Astrocyte (in vitro differentiated cells and primary cell): ENCODE measurements at places on chromosomes 12 and 14.

DNA sequence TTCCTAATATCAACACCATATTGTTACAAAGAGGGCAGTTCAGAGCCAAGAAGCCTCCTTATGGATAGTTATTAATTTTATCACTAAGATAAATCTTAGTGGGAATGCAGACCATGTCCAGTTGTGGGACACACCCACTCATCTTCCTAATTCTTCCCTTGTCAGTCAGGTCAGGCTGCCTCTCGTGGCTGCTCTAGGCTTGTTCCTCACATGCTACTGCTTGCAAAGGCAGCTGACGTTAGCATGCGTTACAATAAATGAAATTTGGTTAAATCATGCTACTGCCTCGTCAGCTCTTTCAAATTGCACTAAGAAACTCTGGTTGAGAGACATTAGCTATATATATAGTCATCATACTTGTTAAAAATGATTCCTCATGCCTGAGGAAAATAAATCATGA, 108.4 kb downstream of the CAND1 start:
- no peaks in the 10 kb centered on the region for H3K4me1 ChIP-seq
- H3K4me3 ChIP-seq: no peak overlapping the region
- no peak overlapping the region for H3K27ac ChIP-seq

GRCh38 chr14:22065347-22065746, 391.7 kb upstream of the OR4E1 start:
- no peaks in the 10 kb centered on the region for H3K36me3 ChIP-seq
- no peak overlapping the region for H3K27ac ChIP-seq
- H3K4me3 ChIP-seq: no peak overlapping the region
- no peak for DNase-seq
- H3K4me1 ChIP-seq: no peaks in the 10 kb centered on the region

DNA sequence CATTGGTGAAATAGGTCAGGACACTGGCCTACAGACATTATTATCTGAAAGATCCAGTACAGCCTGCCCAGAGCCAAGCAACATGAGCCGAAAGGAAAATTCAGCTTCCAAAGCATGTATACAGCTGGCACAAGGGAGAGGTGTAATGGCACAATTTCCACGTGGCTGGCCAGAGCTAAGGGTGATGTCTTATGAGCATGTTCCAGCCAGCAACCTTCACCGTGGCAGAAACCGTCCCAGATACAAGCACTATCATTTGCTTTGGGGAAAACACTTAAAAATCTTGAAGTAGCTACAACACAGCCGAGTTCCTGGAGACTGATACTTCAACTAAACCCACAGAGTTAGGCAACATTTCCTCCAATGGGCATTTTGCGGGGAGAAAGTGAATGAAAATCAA, 44.5 kb downstream of the CORO1C start:
- no peaks in the 10 kb centered on the region for H3K27me3 ChIP-seq
- peaks cover 49% of the 10 kb centered on the region for H3K4me1 ChIP-seq
- H3K4me3 ChIP-seq: no peak overlapping the region
- peak overlapping the region; percentile 8 for H3K27ac ChIP-seq
- no peak for DNase-seq
- peaks cover 8% of the 10 kb centered on the region for H3K36me3 ChIP-seq

DNA sequence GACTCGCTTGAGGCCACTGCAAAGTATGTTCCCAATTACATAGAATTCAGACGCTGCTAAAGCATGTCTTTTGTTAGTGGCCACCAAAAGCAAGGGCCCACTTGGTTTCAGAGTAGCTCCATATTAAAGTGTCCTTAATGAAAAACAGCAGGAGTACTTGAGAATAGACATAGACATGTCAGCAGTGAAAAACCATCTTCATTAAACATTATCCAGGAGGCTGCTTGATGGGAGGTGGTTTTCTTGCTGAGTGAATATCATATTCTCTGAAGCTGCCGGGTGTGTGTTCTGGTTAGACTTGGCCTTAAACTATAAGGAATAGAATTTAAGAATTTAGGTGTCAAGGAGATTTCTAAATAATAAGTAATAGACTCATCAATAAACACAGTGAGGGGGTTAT, 79.5 kb upstream of the CCDC198 start:
- DNase-seq: no peak
- no peaks in the 10 kb centered on the region for H3K4me1 ChIP-seq
- H3K27me3 ChIP-seq: no peaks in the 10 kb centered on the region
- no peak overlapping the region for H3K4me3 ChIP-seq

- no peaks in the 10 kb centered on the region for H3K36me3 ChIP-seq
- no peak for DNase-seq
- no peaks in the 10 kb centered on the region for H3K27me3 ChIP-seq
- no peak overlapping the region for H3K4me3 ChIP-seq
- H3K4me1 ChIP-seq: peaks cover 7% of the 10 kb centered on the region
- no peak overlapping the region for H3K27ac ChIP-seq
Observed at GRCh38 chr12:110528277-110528839, 26.2 kb downstream of the RAD9B start.

DNA sequence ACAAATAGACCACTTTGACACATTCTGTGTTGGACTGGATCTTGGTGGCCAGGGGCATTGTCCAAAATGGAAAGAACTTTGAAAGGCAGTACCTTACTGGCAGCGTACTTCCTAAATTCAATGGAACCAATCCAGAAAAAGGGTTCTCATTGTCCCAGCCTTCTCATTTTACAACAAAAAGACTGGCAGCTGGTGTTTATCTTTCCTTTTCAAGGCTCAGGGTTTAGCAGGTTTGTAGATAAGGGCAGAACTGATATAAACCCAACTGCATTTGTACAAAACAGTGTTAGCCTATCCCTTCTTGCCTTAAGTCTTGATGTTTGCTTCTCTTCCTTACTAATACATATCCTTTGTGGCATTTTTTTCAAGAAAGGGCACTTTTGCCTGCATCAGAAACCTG, 7.7 kb downstream of the THAP2 start:
- DNase-seq: no peak
- H3K4me1 ChIP-seq: no peaks in the 10 kb centered on the region
- no peaks in the 10 kb centered on the region for H3K27me3 ChIP-seq
- no peak overlapping the region for H3K27ac ChIP-seq
- no peak overlapping the region for H3K4me3 ChIP-seq
